ENCODE measurements at places on chromosomes 6 and 20.

- no peak for DNase-seq
Measured at GRCh38 chr6:107728564-107728897, 95.6 kb downstream of the SCML4 start.

GRCh38 chr6:25961619-25962148 is 918 bp upstream of the TRIM38 start:
- DNase-seq: no peak

DNA sequence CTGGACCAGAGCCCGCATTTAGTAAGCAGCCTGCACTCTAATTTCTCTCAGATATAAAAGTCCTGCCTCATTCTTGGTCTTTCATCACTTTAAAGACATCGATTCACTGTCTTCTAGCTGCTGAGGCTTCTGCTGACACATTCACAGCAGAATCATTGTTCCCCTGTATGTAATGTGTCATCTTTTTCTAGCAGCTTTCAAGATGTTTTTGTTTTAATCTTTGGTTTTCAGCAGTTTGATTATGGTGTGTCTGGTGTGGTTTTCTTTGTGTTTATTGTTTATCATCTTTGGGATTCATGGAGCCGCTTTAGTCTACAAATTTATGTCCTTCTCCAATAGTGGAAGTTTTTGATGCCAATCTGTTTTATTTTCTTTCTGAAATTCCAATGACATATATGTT is 157.3 kb upstream of the STMND1 start:
- DNase-seq: no peak

DNA sequence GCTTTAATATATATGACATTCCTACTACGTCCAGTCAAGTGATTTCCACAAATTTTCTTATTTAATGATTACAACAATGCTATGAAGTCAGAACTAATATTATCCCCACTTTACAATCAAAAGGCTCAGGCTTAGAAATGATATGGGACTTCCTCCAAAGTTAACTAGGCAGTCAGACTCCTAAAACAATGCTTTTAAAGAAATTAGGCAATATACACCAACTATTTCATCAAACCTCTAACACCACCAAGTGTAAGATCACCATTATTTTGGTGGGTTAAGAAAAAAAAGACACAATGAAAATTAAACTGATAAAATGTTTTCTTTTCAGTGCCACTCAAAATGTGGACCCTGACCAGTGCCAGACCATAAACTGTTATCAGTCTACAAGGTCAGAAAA is 256.1 kb upstream of the RUNX2 start:
- peak; percentile 45 for DNase-seq

DNA sequence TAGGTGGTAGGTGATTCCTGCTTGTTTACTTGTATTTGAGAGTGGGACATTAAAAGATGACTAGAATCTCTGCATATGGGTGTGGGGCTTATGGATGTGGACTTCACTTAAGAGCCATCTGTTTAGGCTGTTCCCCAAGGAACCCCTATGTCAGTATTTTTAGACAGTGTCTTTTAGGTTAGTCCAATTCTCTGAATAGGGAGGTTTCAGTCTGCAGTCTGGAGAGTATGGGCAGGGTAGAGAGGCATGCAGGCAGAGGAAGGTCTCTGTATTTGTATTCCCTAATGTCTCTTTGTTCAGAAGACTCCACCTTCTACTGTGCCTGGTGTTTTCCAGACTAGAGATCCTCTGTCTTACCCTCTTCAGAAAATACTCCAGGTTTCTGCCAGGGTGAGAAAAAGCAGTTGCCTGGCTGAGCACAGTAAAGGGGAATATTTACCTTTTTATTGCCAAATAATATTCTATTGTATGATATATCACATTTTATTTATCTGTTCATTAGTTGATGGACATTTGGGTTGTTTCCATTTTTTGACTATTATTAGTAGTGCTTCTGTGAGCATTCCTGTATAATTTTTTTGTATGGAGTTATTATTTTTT is 19.1 kb downstream of the SLX4IP start:
- DNase-seq: no peak

- DNase-seq: no peak
Measured at GRCh38 chr6:76861403-76861802, 601.9 kb downstream of the HTR1B start.

All from AG10803 (cell line).